Activated T-helper 2 cell treated with anti-CD3 and anti-CD28 coated beads, Interferon-gamma antibody, Interleukin-2, Interleukin-4, amounts not matched to agents 10 μg/mL and 5 μg/mL and 100 μg/mL, durations not matched to agents 14 hours and 24 hours and 36 hours (primary cell): ENCODE measurements at places on chromosomes 1 and 21. TPM values are rescaled to one million over a fixed set of nuclear protein-coding genes. Genes with fewer than 3 reads are reported as not detected.

Gene FCRL1
- total RNA-seq: not detected in 2 replicates

DNA sequence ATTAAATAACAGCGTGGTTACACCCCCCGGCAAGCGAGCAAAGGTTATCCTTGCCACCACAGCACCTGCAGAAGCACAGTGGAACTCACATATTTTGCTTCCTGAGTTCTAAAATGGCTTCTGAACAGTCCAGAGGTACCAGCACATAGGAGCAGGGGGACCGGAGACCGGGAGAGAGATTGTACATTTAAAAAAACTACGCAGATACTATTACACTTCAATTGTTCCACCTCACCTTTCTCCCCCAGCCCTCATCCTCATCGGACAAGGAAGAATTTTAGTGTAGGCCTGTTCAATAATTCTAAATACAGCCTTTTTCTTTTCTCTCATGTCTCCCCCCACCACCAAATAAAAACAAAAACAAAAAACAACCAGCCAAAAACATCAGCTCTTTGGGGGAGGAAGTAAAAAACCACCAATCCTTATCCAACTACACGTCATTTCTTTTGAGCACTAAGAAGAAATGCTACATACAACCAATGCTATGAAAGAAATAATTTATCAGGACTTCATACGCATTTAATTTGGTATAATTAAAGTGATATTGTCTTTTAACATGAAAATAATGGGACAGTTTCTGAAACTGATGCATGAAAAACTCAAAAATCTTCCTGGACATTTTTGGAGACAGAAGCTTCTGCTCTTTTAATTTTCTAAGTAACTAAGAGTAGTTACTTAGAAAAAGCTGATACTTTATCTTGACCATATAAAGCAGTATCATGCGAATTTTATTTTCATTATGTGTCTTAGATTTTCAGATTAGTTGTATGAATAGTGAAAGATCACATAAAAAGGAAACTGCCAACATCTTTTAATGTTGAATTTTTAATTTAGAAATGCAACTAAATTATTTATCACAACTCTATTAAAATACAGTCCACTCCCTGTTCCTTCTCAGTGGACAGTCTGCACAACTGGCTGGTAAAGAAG is 9.1 kb downstream of the CDKN2C start:
- H3K4me3 ChIP-seq: peak overlapping the region; percentile 72
- H3K27ac ChIP-seq: no peak overlapping the region
- H3K27me3 ChIP-seq: peaks cover 63% of the 10 kb centered on the region
- peaks cover 25% of the 10 kb centered on the region for H3K4me1 ChIP-seq

Gene CIART
- total RNA-seq: 4.2 TPM in 2 replicates

GRCh38 chr21:28442624-28443023 is 550.1 kb downstream of the LTN1 start:
- H3K4me3 ChIP-seq: no peak overlapping the region
- DNase-seq: no peak
- no peaks in the 10 kb centered on the region for H3K36me3 ChIP-seq
- H3K27me3 ChIP-seq: no peaks in the 10 kb centered on the region
- no peak overlapping the region for H3K27ac ChIP-seq

Gene ATP1A4
- total RNA-seq: 0.41 and 0.55 TPM in 2 replicates

- H3K4me1 ChIP-seq: peaks cover 25% of the 10 kb centered on the region
- no peak overlapping the region for H3K4me3 ChIP-seq
- H3K27ac ChIP-seq: no peak overlapping the region
- H3K36me3 ChIP-seq: no peaks in the 10 kb centered on the region
- DNase-seq: peak; percentile 77
These were observed 8.8 kb downstream of the ZNF683 start for GRCh38 chr1:26363549-26364448.

- DNase-seq: no peak
- H3K4me1 ChIP-seq: peaks cover 25% of the 10 kb centered on the region
These were observed 71.0 kb downstream of the COLGALT2 start for GRCh38 chr1:183966487-183966886.

GRCh38 chr21:41219498-41220207 is 51.7 kb downstream of the BACE2 start:
- no peaks in the 10 kb centered on the region for H3K36me3 ChIP-seq
- peaks cover 7% of the 10 kb centered on the region for H3K27me3 ChIP-seq
- no peak overlapping the region for H3K27ac ChIP-seq
- H3K4me3 ChIP-seq: no peak overlapping the region

GRCh38 chr1:220370041-220370700 is 97.9 kb upstream of the RAB3GAP2 start:
- H3K36me3 ChIP-seq: no peaks in the 10 kb centered on the region
- no peaks in the 10 kb centered on the region for H3K27me3 ChIP-seq
- H3K4me1 ChIP-seq: no peaks in the 10 kb centered on the region
- no peak for DNase-seq
- H3K27ac ChIP-seq: no peak overlapping the region
